Stimulated activated CD4-positive, alpha-beta T cell treated with anti-CD3 and anti-CD28 coated beads, Interleukin-15, amount 100 ng/mL, for 48 hours (primary cell): ENCODE measurements at places on chromosomes 1 and 21.

GRCh38 chr1:67382292-67382691 is 47.9 kb downstream of the SERBP1 start:
- no peak for DNase-seq

DNA sequence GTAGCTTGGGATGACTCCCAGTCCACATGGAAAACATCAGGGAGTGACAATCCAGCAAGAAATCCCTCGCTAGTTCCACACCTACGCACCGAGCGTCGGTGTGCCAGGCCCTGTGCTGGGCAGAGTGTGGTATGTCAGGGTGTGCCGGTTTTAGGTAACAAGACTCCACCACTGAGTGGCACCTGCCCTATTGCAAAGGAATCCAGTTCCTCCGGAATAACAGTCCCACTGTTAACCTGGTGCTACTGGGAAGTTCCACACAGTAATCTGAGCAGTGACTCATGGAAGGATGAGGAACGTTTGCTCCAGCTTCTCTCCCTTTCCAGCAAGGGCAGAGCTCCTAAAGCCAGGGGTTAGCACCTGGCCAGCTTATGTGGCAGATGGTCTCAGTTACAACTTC is 14.3 kb downstream of the RNF207 start:
- DNase-seq, result no peak

DNA sequence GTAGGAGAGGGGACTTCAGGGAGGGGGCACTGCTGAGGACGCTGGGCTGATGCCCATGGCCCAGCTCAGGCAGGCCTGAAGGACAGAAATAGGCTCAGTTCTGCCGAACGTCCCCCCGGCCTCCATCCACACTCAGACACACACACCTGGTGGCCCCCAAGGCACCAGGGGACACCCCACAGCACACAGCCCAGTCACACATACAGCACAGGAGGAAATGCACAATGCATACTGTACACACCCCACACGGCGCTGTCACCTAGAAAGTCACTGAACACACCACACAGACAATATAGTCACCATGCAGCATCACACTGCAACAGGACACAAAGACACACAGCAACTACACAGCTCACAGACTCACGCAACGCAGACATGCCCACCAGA is 562 bp downstream of the SYTL1 start:
- DNase-seq, result no peak

DNA sequence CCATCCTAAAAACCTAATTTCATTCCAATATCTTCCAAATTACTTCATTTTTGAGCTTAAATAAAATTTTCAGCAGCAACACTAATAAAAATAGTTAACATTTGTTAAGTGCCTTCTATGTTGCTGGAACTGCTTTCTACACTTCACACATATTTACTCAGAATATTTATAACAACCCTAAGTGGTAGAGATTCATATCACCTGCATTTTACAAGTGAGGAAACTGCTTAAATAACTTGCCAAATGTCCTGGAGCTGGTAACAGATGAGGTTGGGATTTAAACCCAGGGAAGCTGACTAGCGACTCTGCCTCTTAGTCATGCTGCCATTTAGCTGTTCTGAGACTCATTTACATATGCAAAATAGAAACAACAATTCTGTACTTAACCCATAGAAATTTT is 86.1 kb upstream of the PBX1 start:
- DNase-seq, result no peak

DNA sequence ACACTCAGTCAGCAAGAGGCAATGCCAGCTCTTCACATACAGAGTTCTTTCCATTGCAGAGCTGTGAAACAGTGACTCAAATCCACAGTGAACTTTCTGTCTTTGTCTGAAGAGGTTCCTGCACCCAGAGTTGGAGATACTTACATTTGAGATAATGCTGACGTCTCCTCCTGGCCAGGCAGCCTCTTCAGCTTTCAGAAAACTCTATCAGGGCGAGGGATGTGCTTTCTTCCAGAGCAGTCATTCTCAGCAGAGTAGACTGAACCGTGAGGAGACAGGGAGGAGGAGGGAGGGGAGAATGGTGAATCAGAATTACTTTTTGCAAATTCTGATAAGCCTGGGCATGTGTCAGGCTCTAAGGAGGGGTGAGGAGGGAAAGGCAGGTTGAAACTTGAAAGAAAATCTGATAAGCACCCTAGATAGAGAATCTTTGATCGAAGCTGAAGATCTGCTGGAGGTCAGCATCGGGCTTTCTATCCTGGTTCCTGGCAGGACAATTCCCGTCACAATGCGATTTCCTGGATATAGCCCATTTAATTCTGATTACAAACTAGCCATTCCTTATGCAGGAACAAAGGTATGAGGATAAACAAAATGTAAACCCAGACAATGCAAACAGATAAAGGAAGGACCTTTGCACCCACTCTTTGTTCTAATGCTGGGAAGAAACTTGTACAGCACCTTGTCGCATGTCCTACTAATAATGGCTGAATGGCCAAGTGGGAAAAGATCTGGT is 18.9 kb upstream of the NID1 start:
- DNase-seq, result no peak

DNA sequence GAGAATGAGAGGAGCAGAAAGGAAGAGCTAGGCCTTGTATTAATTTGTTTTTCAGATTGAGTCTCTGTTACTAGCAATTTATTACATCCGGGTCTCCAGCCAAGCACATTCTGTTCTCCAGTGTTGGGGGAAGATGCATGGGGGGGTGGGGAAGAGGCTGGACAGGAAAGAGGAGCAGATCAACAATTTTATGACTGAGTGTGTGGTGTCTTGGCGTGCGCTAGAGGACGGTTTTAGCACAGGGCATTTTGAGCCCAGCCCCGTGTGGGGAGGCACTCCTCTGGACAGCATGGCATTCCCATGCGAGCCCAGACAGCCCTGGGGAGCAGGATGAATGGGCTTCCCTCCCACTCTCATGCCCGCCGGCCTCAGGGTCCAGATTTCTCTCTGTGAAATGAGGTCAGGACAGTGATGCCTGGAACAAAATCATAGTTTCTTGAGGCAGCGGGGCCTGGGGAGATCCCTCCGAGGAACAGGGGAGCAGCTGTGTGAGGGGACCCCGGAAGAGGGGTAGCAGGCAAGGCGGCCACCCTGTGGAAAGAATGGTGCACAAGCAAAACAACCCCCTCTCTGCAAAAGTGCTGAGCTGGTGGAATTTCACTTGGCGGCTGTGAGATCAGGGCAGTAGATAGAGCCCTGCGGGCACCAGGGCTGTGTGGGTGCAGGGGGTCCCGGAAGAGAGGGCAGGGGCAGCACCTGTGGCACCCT is 16.3 kb downstream of the SOX13 start:
- no peak for DNase-seq

DNA sequence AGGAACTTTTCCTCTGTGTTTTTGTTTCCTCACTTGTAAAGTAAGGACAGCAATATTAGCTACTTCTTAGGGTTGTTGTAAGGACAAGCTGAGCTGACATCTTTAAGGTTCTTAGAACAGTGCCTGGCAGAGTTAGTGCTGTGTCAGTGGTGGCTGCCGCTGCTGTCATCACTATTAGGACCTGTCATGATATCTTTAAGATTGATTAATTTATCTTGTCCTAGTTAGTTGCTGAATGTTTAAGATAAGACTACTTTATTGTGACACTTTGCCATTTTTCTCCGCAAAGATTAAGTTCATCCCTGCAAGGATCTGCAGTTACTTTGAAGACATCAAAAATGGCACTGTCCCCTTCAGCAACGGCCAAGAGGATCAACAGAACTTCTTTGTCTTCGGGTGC is 40.1 kb upstream of the GPR88 start:
- DNase-seq, result no peak

- DNase-seq, result no peak
These were observed 104.8 kb downstream of the RGL1 start for GRCh38 chr1:183909672-183910071.

GRCh38 chr21:35525443-35525842 is 476.3 kb upstream of the RUNX1 start:
- no peak for DNase-seq

GRCh38 chr21:39564200-39564599 is 48.5 kb upstream of the B3GALT5 start:
- no peak for DNase-seq

GRCh38 chr1:26945728-26946127 is 14.5 kb downstream of the KDF1 start:
- no peak for DNase-seq

DNA sequence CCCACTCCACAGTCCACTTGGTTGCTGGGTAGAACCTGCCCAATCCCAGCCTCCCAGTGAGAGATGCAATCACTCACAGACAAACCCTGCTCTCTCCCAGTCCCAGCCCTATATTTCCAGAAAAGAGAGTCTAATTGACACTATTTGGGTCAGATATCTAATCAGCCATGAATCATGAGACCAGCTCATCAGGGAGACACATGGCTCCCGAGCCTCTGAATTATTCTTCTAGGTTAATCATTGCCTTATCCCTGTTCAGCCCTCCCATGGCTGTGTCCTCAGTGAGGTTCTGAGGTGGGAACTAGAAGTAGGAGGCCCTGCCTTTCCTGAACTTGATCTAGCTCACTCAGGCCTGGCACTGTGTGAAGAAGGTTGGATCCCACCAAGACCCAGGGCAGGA is 49.9 kb upstream of the ZC3H12A start:
- no peak for DNase-seq

DNA sequence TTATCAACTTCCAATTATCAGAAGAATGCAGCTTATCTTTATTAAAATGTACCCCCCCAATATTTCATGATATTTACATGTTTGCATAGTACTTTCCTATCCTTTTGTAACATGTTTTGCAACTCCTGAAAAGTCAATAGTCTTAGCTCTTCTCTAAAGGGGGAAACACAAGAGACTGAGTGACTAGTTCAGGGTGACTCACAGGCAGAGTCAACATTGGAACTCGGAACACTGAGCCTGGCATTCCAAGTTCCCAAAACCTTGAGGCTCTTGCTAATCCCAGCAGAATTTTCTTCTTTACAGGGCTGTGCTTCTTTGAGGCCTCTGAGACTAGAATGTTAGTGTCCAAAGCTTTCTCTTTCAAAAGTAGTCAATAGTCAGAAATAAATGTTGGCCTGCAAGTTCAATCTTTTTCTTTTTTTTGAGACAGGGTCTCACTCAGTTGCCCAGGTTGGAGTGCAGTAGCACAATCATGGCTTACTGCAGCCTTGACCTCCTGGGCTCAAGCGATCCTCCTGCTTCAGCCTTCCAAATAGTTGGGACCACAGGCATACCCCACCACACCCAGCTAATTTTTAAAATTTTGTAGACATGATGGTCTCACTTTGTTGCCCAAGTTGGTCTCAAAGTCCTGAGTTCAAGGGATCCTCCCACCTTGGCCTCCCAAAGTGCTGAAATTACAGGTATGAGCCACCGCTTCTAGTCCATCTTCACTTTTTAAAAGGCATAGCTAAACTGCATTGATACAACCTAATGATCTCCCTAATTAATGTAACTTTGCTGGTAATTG is 37.5 kb downstream of the ZNF281 start:
- no peak for DNase-seq

DNA sequence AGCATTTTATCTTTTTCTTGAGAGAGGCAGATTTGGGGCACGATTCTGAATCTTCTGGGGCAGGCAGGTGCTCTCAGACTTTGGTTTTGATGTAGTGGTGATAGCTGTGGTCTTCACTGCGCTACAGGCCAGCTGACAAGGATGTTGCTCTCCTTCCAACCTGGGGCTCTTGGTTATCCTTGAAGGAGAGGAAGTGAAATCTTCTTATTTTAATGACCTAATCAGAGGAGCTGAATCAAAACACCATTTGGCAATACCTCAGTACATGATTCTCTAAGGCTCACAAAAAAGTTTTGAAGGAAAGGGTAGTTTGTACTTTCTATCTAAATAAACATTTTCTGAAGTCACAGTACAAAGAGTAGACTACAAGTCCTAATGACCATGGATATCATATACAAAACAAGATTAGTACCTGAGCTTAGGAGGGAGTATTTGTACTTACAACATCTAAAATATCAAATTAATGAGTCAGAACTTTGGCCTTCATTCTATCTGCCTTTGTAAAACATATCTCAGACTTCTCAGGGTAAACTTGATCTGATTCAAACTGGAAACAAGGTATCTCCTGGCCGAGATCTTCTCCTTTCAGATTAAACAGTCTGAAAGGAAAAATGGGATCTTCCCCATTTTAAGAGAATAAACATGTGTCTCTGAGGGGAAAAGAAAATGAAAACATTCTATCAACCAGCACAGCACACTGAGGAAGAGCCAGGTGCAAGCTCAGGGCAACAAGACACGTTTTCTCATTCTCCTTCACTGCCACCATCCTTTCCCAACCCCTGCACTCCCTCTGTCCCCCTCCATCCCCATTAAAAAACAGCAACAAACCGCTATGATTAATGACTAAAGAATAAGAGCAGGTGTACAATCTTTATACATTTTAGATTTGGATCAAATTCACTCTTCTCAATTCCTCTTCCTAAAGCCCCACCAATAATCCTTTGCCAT is 69.2 kb downstream of the SH3GLB1 start:
- no peak for DNase-seq

DNA sequence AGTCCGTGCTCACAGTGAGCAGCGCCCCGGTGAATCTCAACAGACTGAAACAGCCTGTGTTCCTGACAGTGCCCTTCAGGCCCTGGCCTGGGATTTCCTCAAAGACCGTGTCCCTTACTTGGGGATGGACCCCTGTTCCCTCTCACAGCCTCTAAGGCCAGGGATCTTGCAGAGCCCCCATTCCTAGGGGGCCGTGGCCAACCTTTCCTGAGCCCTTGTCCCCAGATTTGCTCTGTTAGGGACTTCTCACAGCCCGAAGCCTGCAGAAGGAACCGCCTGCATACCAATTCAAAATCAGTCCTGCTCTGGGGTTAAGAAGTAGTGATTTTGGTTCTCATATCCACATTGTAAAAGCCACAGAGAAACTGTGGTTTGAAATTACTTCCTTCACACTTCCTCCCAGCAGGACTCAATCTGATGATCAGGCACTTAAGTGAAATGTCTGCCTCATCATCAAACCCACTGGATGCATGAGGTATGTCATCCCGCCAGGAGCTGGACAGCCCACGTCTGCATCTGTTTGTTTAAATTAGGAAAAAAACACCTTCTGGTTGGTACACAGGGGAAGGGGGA is 14.9 kb downstream of the ABCA4 start:
- DNase-seq, result no peak

- no peak for DNase-seq
These were observed 159.6 kb downstream of the CLEC20A start for GRCh38 chr1:178337091-178337706.

DNA sequence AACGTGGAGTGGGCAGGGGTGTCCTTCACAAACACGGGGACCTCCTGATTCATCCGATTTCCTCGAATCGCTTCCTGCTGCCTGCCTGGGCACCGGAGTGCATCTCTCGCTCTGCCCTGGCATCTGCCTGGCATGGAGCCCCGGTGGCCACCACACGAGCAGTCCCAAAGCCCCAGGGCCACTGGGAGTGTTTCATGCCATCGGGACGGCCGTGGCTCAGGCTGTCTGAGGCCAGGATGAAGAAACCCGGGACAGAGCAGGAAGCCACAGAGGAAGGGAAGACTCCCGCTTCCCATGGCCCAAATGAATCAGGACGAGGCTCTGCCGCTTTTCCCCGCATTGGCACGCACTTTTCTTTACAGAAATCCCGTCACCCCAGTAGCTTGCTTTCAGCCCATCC is 32.4 kb downstream of the MEGF6 start:
- no peak for DNase-seq
